ENCODE measurements at places on chromosomes 4 and X.

DNA sequence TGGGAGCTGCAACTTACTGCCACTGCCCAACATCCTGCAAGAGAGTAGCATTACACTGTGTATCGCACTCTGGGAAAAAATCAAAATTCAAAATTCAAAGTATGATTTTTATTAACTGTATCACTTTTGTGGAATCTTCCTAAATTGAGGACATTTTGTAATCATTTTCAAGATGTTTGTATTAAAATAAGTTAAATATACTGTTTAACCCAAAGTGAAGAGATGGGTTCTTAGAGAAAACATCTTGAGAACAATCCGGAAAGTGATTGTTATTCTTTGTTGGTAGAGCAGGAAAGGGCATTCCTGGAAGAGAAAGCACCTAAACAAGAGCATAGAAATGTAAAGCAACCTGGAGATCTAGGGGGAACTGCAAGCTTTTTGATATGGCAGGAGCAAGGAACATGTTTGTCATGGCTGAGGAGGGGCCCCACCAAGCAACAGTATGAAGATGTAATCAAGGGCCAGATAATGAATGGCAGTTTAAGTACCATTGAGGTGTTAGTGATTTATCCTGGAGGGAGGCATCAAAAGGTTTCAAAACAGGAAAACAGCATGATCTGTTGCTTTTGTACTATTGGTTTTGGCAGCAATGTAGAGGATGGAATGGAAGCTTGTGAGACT is 14.1 kb upstream of the SEC24D start:
- H3K27me3 ChIP-seq: peaks cover 8% of the 10 kb centered on the region
- H3K4me3 ChIP-seq: peak overlapping the region; percentile 91
- no peak for ATAC-seq
- peaks cover 8% of the 10 kb centered on the region for H3K36me3 ChIP-seq
- H3K4me1 ChIP-seq: peaks cover 21% of the 10 kb centered on the region

GRCh38 chrX:47264483-47265173 is 31.8 kb downstream of the USP11 start:
- H3K27ac ChIP-seq: no peak overlapping the region
- H3K27me3 ChIP-seq: no peaks in the 10 kb centered on the region
- H3K36me3 ChIP-seq: no peaks in the 10 kb centered on the region
- ATAC-seq: no peak
- H3K4me3 ChIP-seq: no peak overlapping the region

- no peak overlapping the region for H3K27ac ChIP-seq
- no peaks in the 10 kb centered on the region for H3K36me3 ChIP-seq
- H3K4me3 ChIP-seq: no peak overlapping the region
- H3K4me1 ChIP-seq: no peaks in the 10 kb centered on the region
These were observed 55.6 kb downstream of the SNCA start for GRCh38 chr4:89781321-89781720.

GRCh38 chrX:133513123-133513522 is 97.8 kb upstream of the GPC4 start:
- no peaks in the 10 kb centered on the region for H3K27me3 ChIP-seq
- H3K4me1 ChIP-seq: no peaks in the 10 kb centered on the region
- H3K4me3 ChIP-seq: no peak overlapping the region

- no peak overlapping the region for H3K27ac ChIP-seq
- ATAC-seq: no peak
- no peaks in the 10 kb centered on the region for H3K27me3 ChIP-seq
These were observed 200.5 kb downstream of the FAM133A start for GRCh38 chrX:93874554-93874953.

All from stimulated activated memory B cell treated with anti-CD40 and anti-IgM and Interleukin-4, amounts not matched to agents 10 μg/mL and 1 μg/mL and 100 μg/mL, for 72 hours (primary cell).